ENCODE measurements at places on chromosomes 12 and 14.
A peak's percentile ranks its signal among the peaks of the same experiment; 100 is the strongest.

GRCh38 chr14:96519970-96520369 lies 17.8 kb downstream of the PAPOLA start:
- DNase-seq = no peak

GRCh38 chr12:32809846-32810245 lies 54.1 kb upstream of the YARS2 start:
- no peak for DNase-seq

DNA sequence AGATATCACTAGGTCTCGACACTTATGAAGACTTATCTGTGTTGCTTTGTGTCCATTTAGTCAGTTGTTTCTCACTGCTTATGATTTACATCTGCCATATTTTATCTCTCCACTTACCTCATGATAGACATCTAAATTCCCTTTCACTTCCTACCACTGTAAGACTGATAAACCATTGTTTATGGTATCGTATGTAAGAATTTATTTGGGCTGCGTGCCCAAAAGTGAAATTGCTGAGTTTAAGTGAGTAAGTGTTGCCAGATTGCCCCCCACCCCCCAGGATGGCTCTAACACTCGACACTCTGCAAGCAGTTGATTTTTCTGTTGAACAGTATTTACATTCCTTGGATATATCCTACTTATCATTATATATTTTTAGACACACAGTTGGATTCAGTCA lies 69.9 kb upstream of the MON2 start:
- DNase-seq = no peak

- DNase-seq = no peak
Observed at GRCh38 chr14:52434955-52435354, 117.3 kb downstream of the TXNDC16 start.

GRCh38 chr12:6700646-6701051 lies at the start of gene PIANP:
PIANP (minus strand) TSS chr12:6700815; CDS start chr12:6698061, 2,754 bp downstream.
- peak; percentile 67 for DNase-seq

DNA sequence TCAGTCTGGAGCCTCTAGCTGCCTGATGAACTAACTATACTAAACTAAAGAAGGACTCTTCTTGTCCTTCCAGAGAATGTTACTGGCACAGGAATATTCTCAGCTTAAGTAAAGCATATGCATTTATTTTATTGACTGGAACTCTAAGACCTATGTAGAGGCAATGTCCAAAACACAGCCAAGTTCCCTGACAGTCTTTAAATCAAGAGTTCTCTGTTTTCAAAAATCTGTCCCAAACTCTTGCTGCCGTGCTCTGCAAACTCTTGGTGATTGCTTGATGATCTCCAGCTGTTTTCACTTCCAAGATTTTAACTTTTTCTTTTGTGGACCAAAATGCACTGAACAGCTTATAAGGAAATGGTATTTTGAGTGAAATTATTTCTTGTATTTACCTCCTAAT lies 67.5 kb upstream of the DAAM1 start:
- DNase-seq = no peak

- DNase-seq = no peak
Observed at GRCh38 chr14:66610154-66610563, 102.2 kb downstream of the GPHN start.

DNA sequence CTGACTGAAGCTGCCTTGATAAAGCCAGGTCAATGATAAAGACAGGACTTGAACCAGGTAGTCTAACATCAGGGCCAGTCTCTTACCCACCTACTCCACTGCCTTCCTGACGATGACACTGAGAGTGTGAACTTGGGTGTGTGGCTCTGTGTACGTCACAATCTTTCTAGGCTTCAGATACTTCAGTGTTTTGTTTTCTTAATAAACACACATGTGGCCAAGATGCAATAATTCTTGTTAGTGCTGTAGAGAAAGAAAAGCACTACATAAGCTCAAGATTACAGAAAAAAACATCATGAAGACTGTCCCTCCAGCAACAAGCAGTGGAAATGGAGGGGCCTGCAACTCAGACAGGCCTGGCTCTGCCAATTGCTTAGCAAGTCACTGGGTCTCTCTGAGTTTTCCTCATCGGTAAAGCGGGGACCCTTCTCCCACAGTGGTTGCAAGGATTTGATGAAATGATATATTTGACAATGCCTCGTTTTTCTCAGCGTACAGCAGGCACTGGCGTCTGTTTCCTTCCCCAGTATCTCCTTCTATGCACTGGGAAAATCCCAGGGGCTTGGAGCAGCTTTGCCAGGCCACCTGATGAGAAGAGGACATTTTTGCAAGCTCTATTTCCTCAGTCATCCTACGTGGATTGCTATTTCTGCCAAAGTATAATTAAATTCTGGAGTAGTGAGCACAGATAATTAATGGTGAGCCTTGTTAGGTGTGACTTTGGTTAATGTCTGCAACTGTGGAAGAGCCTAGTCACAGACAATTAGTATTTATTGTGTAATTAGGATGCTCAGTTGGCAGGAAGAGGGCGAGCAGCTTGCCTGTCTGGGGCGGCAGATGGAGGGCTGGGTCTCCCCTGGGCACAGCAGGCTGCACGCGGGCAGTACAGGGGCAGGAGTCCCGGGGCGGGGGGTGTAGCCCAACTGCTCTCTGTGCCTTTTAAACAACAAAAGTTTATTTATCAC lies 55.8 kb upstream of the CHGA start:
- no peak for DNase-seq

DNA sequence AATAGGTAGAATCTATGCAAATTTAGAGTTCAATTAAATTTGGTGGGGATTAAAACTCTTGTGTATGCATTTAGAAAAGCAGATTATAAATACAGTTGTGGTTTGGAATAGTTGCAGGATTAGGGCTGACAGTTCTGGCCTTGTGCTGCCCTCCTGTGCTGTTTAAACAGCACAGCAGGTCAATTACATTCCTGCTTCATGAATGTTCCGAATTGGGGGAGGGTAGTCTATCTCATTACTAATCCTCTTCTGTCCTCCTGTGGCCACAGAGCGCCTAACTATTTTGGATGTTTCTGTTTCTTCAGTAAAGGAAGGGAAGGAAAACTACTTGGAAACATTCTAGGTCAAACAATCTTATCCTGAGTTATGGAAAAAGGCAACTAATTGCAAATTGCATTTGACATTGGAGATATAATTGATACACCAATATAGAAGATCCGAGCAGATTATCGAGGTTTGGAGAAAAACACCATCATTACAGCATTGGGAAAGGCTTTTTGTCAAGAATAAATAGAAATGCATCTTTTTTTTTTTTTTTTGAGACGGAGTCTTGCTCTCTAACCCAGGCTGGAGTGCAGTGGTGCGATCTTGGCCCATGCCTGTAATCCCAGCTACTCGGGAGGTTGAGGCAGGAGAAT lies 8.7 kb upstream of the GPR19 start:
- DNase-seq = peak; percentile 68

DNA sequence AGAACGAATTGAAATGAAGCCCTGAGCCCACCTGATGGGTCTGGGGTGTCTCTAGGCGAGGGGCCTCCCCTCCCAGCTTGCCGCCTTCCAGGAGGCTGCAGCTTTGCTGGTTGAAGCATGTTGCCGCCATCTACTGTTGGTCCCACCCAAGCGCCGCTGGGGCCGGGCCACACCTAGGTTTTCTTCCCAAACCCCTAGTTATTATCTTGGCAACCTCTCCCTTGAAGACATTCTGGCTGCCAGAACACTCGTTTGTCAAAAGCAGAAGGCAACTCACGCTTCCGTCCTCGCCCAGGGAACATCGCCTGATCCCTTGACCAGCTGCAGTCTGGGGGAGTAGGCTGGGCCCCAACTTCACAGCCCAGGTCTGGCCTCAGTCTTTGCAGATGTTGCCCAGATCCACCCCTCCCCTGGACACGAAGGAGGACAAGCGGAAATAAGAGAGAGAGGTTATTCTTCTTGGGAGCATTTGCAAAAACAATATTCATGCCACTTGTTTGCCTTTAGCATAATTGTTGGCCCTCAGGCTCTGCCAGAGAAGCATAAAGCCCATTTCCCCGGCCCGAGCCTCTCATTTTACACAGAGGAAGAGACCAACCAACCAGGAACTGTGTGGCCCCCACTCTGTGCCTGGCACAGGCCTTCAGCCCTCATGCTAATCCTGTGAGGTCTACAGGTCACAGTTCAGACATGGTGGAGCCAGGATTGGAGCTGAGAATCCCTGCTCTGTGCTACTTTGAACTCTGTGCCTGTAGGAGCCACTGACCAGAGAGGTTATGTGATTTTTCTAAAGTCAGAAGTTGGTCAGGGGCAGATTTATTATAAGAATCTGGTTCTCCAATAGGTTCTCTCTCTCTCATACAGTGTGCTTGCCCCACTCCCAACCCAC lies 6.8 kb downstream of the EMP1 start:
- no peak for DNase-seq

DNA sequence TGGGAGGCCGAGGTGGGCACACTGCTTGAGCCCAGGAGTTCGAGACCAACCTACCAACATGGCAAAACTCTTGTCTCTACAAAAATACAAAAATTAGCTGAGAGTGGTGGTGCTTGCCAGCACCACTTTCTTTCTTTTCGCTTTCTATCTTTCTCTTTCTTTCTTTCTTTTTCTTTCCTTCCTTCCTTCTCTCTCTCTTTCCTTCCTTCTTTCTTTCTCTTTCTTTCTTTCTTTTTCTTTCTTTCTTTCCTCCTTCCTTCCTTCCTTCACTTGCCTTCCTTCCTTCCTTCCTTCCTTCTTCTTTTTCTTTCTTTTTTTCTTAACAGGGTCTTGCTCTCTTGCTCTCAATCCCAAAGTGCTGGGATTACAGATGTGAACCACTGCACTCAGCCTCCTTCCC lies 66.8 kb downstream of the HSD17B6 start:
- no peak for DNase-seq

- no peak for DNase-seq
Observed at GRCh38 chr12:92324849-92325500, 179.3 kb upstream of the BTG1 start.

- no peak for DNase-seq
Observed at GRCh38 chr14:92694807-92695206, 53.6 kb downstream of the LGMN start.

DNA sequence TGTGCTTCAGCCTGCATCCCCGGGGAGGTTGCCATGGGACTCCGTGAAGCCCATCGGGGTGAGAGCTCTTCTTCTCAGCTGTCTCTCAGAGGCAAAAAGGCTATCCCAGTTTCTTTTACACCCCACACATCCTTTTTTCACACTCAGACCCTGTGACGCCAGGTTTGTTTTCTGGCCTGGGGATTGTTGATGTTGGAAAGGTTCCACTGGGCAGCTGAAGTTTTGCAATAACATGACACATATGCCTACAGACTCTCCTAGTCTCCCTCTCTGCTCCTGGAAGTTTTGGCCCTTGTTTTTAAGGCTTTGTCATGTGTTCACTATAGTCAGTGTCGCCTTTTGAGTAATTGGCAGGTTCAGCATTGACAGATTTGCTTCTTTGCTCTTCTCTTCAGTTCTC lies 118.6 kb downstream of the SMOC1 start:
- DNase-seq = no peak

DNA sequence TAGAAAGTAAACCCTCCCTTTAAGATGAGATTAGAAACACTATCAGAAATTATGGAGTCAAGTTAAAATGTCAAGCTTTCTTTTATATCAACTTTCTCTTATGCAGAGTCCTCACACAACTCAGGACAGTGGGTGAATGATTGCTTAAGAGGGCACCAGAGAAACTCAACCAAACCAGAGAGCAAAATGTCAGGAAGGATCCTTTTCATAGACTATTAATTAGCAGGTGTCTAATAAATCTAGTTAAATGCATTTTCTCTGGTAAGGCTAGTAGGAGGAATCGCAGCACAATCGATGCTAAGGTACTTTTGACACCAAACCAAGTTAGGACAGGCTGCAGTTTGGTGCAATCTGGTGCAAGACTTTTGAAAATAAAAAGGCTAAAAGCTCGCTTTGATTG lies 614.7 kb upstream of the FOXG1 start:
- DNase-seq = no peak

DNA sequence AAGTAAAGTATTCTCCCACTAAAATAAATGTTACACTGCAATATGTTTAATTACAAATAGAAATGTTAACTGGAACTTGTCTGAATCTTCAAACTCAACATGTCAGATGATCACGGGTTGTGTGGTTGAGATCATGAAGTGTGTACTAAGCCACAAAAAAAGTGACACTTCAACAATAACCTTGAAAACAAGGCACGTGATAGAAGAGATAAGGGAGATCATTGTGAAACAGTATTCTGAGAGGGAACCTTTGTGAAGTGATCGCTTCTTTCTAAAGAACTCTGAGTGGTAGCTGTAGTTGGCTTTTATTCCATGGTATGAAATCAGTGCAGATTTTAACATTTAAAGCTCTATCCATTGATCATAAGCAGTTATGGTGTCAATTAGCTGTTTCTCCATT lies 60.0 kb downstream of the LIN52 start:
- DNase-seq = no peak

DNA sequence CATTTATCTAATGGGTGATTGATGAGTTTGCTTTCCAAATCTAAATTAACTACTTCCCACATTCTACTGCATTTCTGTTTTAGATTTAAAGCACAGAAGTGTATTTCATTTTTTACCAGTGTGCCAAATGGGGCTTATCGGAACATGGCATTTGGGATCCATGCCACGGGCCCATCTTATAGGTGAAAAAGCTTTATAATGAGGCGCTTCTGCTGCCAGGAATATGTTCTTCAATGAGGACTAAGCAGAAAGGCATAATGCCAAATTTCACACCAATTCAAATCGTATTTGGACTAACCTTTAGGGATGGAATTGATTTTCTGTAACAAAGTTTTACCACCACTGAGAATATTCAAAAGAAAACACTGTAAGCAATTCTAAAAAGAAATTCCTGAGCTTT lies 803.5 kb upstream of the FLRT2 start:
- DNase-seq = no peak

DNA sequence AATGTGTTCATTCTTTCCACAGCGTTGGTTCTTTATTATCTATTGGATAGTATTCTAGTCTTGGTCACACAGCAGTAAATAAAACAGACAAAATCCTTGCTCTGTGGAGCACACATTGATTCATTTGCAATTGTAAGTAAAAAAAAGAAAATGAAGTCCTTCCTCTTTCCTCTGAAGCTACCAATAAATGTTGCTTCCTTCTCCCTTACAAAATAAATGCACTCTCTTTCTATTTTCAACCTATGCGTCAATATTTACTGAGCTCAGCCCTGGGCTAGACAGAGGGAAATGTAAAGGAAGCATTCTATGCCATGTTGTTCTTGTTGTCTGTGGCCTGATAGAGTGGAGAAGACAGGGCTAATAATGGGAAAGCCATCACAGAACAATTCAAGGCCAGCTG lies 2.9 kb downstream of the ABHD12B start:
- no peak for DNase-seq

DNA sequence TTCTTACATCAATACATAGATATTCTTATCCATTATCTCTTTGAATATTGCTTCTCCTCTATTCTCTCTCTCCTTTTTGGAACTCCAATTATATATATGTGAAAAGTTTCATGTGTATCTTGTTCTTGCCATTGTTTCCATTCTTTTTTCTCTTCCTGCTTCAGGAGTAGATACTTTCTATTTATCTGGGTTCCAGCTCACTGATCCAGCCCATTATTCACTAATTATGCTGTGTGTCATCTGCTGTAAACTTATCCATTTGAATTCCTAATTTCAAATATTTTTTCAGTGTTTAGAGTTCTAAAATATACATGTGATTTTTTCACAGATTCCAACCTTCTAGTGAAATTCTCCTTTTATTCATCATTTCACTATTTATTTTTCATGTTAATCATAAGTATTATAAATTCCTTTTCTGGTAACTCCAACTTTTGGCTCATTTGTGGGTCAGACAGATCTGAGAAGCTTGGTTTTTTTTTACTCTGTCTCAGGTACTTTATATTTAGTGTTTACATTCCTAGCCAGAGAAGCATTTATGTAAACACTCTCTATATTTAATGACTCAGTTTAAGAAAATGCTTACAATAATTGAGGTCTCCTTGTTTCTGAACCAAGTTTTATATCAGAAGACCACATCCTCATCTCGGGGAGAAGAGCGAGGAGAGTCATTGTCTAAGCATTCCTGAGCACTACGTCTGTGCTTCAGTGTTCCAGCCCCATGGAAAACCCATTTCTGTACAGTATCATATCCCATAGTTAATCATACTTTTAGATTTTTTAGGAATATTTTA lies 15.9 kb upstream of the AMIGO2 start:
- DNase-seq = no peak

All from head of caudate nucleus (tissue), 42 donors.